ENCODE measurements at places on chromosomes 7 and 10.

- no peak for DNase-seq
These were observed 1128.7 kb downstream of the CNTNAP2 start for GRCh38 chr7:147245274-147245673.

- no peak for DNase-seq
These were observed 384.5 kb downstream of the KCNMA1 start for GRCh38 chr10:77253147-77253545.

- no peak for DNase-seq
These were observed 71.0 kb downstream of the SLC25A13 start for GRCh38 chr7:96250776-96251361.

- no peak for DNase-seq
These were observed 357.1 kb upstream of the AOAH start for GRCh38 chr7:37081436-37081835.

DNA sequence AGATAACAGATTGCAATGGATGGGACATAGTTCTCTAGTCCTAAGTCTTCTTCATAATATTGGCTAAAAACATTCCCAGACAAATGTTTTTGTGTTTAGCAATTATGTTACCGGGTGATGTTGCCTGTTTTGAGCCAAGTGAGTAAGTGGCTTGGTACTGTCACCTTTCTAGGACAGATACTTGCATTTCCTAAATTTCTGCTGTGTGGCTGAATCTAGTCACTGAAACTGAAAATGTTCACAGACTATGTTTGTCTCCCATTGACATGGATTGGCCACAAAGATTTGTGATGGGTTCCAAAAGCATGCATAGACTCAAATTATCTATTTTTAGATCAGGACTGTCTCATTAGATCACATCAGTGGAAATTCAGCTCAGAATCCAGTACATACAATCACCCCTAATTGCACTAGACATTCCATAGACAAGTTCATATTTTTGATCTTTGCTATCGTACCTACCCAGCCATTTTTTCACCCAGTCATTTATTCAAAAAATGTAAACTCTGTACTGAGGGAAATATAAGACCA, 1222.1 kb upstream of the AUTS2 start:
- DNase-seq: no peak

GRCh38 chr7:50349399-50349798, 44.9 kb downstream of the IKZF1 start:
- no peak for DNase-seq

GRCh38 chr7:10838228-10838627, 135.4 kb upstream of the PHF14 start:
- DNase-seq: no peak

DNA sequence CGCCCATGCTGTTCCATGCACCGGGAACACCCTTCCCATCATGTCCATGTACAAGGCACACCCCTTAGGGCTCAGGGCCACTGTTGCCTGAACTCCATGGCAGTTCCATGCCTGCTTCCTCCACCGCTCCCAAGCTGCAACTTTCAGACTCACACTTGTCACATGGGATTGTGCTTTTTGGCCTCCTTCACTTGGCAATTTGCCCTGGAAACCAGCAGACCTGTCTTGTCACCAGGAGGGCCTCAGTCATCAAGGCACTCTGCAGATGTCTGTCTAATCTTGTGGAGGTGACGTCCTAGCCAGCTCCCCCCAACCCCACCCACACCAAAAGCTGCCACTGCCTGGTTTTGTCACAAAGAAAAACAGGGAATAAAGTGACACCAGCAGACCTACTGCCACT, 47.5 kb downstream of the CARD11 start:
- no peak for DNase-seq

GRCh38 chr10:83078645-83079044, 1060.7 kb upstream of the GHITM start:
- no peak for DNase-seq
